ENCODE measurements at places on chromosomes 7 and 10.

DNA sequence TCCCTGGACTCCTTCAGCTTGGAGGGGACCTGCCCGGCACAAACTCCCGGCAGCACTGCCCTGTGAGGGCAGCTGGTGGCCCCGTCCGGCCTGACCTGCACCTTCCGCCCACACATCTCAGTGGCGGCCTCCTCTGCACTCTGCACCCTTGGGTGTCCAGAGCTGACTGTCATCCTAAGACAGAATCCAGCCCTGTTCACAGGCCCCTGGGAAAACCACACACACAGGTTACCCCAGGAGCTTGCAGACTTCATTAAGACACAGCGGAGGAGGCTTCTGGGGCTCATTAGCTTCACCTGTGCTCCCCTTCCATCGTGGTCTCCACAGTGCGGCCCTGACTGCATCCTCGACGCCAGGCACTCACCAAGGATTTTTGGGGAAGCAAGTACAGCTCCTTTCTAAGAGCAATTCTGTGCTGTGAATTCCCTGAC is 51.5 kb upstream of the SHH start:
- no peak for DNase-seq

DNA sequence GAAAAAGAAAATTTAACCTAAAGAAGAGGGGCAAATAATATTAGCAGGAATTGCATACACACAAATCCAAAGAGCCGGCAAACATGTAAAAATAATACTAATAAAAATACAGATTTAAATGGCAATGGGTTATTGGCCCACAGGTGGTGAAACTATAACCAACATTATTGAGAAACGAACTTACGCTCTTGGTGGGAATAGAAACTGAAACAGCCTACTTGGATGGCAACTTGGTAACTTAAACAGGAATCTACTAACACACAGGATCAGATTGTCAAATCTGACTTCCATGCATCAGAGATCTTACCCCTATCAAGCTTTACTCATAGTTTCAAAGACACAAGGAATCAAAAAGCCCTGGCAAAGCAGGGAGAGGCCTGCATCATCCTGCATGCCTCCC is 66.5 kb downstream of the ANLN start:
- DNase-seq = no peak

DNA sequence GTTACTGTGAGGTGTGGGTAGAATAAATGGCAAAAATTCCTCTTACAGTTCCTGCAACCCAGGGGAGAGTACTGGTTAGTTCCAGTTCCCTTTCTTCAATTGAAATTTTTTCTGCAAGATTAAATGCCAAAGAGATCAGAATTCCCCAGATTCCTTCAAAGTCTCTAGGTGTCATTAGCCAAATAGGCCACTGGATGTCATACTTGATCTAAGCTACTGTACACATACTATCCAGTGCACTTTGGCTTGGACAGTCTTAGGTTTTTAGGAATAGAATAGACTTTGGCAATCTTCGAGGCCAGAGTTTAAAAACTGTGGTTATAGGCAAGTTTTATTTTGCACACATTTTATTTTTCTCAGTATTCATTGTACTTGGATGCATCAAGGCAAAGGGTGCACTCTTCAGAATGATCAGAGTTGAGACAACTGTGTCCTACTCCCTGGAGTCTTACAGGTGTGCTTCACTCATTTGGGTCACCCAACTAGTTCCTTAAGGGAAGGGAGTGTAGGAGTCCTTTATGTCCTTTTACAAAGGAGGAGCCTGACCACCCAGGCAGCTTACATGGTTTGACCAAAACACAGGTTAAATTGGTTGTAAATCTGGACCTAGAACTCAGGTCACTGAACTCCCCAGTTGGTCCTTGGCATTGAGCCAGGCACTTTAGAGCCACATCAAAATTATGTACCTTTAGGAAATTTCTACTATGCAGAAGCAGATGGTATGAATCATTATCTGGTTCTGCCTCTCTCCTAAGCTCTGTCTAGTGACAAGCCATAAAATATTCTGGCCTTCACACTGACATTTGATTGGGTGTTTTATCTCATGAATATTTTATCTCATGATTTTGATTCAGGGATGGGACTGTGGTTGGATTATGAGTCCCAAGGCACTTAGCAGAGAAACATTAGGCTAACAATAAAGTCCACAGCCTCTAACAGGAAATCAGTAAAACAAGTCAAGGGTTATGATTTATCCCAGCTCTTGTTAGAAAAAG is 49.5 kb downstream of the ASAH2B start:
- no peak for DNase-seq

- DNase-seq = no peak
These were observed 82.2 kb downstream of the ZNRF2 start for GRCh38 chr7:30366606-30367005.

- no peak for DNase-seq
These were observed 60.8 kb upstream of the OIT3 start for GRCh38 chr10:72832701-72833100.

GRCh38 chr10:132670546-132671227 is 115.3 kb downstream of the NKX6-2 start:
- no peak for DNase-seq

DNA sequence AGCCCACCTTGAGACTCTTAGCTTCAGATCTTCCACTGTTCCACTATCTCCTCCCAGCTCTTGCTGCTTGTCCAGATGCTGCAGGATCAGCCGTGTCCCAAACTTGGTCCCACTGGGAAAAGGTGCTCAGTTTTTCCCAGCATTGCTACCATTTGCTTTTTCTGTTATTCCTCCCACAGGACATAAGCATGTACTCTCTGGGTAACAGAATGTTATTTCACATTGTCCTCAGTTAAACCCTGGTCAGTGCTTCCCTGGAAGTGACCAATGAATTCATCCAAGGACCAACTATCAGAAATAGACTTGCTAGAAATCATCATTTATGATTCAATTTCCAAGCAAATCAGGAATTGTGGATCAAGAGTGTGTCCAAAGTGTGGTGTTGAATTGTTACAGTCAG is 179.2 kb upstream of the ZNF32 start:
- DNase-seq = no peak

DNA sequence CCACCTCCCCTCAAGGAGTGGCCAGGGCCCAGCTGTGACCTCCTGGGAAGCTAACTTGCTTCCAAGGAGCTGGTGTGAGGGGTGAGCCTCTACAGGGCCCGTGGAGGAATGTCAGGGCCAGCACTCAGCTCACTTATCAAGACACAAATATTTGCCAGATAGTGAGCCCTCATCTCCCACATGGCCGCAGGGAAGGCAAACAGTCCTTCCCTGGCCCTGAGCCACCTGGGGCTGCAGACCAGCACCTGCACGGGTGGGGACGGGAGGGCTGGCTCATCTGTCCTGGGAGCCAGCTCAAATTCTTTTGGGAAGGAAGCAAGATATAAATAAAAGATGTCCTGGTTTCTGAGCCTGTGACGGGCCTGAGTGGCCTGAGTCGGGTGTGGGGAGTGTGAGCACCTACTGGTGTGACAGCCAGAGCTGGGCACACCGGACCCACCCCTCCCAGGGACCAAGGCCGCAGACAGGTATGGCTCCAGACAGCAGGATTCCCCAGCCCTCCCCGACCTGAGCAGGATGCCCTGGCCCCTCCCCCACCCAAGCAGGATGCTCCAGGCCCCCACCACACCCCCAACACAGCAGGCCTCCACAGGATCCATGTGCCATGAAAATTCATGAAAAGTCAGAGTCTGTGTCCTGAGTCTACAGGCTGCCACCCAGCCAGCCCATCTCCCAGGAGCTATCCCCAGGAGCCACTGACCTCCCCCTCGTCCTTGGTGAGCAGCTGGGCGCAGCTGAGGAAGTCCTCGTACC is 148.0 kb downstream of the MAPK8 start:
- DNase-seq = peak; percentile 2

DNA sequence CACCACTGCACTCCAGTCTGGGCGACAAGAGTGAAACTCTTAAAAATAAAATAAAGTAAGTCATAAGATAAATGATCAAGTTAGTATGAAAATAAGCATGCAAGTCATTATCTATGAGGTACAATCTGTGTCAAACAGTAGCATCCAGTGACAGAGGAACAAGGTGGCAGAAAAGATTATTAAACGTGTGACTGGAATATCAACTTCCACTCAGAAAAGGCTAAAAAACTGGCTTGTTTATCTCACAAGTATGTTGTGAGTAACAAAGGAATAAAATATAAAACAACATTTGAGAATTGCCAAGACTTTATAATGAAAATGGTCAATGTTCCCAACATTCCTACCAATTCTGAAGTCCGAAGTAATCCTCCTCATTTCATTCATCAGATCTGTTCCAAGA is 30.3 kb downstream of the ITGB1 start:
- DNase-seq = no peak

DNA sequence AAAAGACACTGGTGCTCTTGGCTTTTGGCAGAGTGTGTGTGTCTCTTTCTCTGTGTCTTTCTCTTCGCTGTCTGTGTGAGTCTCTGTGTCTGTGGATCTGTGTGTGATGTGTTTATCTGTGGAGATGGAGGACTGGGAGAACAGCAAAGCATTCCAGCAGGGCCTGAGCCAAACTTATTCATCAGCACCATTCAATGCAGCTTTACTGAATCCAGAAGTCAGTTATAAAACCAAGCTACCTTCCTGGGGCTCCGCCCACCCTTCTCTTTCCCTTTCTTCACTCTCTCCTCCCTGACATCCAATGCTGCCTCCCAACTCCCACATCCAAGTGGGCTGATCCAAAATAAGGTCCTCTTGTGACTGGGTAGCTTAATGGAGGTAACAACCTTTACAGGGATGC is 3.9 kb downstream of the SGMS1 start:
- DNase-seq = no peak

GRCh38 chr10:28906011-28906411 is 228.7 kb downstream of the BAMBI start:
- no peak for DNase-seq

GRCh38 chr7:150847536-150847935 is 4.8 kb upstream of the AOC1 start:
- no peak for DNase-seq

DNA sequence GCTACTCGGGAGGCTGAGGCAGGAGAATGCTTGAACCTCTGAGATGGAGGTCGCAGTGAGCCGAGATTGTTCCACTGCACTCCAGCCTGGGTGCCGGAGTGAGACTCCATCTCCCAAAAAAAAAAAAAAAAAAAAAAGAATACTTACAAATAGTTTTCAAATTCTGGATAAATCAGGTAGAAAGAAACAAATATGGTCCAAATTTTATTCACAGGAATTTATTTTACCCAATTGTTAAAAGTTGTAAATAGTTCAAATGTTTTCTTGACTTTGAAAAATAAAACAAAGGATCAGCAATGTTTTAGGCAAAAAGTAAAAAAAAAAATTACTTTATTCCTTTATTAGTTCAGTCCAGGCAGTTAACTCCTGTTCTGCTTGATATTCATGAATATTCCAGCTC is 172.9 kb upstream of the NAMPT start:
- no peak for DNase-seq

- DNase-seq = no peak
These were observed 17.9 kb upstream of the SMO start for GRCh38 chr7:129170441-129171021.

- no peak for DNase-seq
These were observed 16.8 kb downstream of the CALU start for GRCh38 chr7:128755819-128756476.

GRCh38 chr7:129652914-129653313 is 41.4 kb downstream of the NRF1 start:
- DNase-seq = no peak

GRCh38 chr7:137850972-137851945 is 4.5 kb upstream of the DGKI start:
- no peak for DNase-seq

- no peak for DNase-seq
These were observed 196.7 kb upstream of the MKI67 start for GRCh38 chr10:128322950-128323349.

DNA sequence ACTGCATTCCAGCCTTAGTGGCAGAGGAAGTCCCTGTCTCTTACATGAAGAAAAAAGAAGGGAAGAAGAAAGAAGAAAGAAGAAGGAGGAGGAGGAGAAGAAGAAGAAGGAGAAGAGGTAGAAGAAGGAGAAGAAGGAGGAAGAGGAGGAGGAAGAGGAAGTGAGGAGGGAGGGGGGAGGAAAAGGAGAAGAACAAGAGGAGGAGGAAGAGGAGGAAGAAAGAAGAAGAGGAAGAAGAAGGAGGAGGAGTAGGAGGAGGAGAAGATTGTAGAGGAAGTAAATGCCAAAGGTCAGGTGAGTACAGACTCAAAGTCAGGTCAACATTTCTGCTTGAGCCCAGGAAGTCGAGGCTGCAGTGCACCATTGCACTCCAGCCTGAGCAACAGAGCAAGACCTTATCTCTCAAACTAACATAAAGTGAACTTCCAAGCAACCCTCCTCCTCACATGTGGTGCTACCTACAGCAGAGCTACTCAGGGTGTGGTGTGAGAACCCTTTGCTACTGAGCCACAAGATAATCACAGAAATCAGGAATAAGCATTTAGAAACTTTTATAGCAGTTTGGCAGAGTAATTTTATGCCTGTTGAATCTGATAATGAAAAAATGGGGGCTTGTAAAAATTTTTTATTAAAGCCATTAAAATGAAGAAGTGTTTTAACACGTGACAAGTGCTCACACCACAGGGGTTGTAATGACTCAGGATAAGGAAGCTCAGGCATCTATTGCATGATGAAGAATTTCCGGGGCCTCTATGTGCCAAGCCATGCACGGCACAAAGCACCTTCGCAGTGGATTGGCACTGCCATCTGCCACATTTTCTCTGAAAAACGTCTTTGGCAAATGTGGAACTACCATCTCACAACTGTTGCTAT is 224.9 kb upstream of the AUTS2 start:
- no peak for DNase-seq

DNA sequence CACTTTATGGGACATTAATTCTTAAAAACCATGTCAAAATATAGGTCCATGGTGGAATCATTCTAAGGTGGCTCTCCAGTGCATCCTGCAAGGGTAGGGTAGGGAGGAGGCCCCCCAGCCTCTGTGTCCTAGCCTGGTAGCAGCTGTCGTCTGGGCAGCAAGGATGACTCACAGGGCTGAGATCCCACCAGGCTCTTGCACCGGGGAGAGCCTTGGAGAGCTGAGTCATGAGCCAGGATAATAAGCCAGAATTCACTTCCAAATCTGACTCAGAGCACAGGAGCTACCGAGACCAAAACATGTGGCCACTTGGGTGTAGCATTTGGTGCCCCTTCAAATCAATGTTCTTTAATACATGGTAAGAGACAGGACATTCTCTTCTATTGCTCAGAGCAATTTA is 298.5 kb downstream of the NEBL start:
- DNase-seq = no peak

- no peak for DNase-seq
These were observed 10.1 kb upstream of the TMEM26 start for GRCh38 chr10:61463035-61463909.
